ENCODE measurements at places on chromosomes 16 and 17.

GRCh38 chr16:52547004-52547833 is at the start of gene TOX3:
TSS of gene TOX3 (minus strand) at chr16:52547143. CDS start at chr16:52546723, 420 bp downstream.
- no peak for DNase-seq

DNA sequence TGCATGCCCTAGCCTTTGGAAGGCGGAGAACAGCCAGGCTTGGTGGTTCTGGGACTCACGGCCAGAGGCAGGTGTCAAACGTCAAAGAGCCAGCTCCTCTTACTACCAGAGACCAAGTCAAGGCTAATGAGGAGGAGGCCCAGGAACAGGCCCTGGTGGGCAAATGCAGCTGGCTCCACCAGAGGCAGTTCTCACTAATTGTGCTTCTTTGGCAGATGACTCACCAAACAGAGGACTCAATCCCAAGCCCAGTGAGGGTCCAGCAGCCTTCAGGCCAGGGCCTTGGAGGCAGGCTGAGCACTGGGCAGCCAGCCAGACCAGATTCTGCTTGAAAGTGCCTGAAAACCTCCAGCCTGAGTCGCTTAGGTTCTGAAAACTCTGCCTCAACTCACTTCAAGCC is 336.5 kb upstream of the CDH5 start:
- no peak for DNase-seq

- no peak for DNase-seq
Observed at GRCh38 chr17:33099252-33099651, 107.6 kb downstream of the SPACA3 start.

DNA sequence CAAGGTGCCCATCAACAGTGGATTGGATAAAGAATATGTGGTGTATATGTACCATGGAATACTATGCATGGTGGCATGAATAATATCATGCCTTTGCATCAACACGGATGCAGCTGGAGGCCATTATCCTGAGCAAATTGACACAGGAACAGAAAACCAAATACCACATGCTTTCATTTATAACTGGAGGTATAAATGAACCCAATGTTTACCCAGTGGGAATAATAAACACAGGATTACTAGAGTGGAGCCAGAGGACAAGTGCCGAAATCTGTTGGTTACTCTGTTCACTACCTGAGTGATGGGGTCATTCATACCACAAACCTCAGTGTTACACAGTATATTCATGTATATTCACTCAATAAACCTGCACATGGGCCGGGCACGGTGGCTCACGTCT is 125.2 kb downstream of the CDH11 start:
- no peak for DNase-seq

- DNase-seq, result no peak
Observed at GRCh38 chr16:47925811-47926460, 229.9 kb downstream of the ABCC12 start.

DNA sequence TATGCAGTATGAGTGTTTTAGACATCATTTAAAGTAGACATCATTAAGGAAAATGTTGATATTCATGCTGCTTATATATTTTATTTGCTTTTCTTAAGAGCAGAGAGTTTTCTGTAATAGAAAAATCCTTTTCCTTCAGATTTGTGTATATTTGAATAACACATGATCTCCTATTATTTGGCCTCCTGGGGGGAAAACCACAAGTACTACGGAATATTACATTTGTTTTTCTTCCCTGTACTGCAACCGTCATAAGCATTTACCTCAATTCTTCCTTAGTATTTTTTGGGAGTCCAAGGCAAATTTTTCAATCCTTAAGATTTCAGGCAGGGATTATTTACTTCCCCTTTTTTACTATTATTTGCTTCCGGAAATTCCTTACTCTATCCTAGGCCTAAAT is 6.0 kb downstream of the RSPRY1 start:
- no peak for DNase-seq

DNA sequence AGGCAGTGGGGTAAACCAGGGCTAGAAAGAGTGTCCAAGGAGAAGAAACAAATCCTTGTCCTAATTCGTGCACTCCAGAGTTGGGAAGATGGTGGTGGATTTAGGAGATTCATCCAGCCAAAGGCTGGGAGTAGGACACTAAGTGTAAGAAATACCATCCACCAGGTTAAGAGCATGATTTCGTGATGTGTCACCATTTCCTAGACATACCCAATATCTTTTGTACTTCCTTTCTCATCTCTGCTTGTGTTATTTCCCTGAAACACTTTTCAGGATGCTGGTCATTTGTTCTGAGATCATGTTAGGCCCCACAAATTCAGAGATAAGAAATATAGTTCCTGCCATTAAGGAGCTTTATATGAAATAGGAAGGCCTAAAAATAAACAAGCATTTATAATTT is 106.3 kb upstream of the HLF start:
- DNase-seq, result no peak

GRCh38 chr17:17641621-17642409 is 39.4 kb upstream of the RAI1 start:
- peak; percentile 67 for DNase-seq

DNA sequence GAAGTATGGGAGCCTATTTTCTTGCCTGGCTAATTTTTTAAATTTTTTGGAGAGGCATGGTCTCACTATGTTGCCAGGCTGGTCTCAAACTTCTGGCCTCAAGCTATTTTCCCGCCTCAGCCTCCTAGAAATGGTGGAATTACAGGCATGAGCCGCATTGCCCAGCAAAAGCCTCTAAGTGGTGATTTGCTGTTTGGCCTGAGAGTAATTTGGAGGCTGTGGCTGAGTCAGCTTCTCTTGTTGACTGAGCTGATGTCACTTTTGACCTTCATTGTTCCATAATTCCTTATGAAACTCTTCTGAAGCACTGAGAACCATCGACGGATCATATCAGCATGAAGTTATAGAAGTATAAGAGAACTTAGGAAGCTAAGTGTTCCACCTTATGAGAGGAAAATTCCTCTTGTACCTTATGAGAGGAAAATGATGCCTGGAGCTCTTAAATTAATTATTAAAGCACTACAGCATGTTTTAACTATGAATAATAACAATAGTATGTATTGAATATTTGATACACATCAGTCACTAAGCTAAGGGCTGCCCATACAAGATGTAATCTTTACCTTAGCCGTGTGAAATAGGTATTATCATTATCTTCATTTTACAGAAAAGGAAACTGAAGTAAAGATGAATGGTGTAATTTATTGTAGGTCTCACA is 220.8 kb upstream of the MON1B start:
- no peak for DNase-seq

DNA sequence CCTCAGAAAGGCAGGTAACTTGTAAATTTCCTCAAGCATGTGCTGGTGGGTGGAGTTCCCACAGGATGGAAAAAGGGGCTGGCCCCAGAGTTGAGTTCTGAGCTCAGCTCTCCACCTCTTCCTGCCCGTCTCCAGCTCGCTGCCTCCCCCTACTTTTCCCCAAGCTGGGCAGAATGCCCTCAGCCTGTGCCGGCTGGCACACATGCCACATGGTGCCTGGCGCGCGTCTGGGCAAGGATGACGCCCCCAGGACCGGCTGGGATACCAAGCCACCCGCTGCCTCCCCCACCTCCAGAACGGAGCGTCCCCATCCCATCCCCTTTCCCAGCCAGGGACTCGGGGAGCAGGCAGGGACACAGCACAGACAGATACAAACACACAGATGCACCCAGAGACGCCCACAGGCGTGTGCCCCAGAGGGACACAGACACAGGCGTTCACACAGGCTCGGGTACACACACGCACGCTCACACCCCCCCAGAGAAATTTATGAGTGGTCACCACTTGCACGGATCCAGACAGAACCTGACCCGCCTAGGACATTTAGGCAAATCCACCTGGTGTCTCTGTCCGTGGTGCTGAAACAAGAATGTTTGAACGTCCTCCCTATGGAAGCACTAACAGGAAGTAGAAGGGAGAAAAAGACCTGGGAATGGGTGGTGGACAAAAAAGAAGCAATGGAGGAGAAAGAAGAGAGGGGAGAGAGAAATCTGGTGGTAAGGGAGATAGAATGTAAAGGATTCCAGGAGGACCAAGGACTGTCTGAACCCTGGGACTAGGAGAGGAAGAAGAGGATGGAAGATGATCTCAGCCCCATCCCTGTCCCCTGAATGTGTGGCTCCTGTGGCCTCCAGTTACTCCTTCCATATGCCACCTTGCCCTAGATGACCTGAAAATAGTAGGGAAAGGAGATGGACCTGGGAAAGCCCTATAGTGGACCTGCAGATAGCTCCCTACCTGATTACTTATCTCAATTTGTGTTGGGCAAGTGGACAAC is 15.5 kb downstream of the NEUROD2 start:
- DNase-seq, result no peak

DNA sequence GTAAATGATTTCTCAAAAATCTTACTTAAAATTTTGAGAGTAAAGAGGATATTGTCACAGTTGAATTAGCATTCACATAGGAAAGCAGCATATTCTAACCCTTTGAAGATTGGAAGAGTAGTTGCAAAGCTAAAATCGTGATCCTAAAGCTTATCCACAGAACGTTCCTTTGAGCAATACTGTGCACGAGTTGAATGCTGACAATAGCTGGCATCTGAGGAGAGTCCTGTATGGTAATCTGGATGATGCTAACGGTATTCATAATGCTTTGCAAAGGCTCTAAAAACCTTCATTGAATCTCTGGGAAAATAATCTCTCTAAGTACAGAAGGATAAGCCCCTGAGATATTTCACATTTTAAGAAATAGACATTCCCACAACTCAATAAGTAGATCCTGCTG is 354.6 kb downstream of the CDH8 start:
- DNase-seq, result no peak

DNA sequence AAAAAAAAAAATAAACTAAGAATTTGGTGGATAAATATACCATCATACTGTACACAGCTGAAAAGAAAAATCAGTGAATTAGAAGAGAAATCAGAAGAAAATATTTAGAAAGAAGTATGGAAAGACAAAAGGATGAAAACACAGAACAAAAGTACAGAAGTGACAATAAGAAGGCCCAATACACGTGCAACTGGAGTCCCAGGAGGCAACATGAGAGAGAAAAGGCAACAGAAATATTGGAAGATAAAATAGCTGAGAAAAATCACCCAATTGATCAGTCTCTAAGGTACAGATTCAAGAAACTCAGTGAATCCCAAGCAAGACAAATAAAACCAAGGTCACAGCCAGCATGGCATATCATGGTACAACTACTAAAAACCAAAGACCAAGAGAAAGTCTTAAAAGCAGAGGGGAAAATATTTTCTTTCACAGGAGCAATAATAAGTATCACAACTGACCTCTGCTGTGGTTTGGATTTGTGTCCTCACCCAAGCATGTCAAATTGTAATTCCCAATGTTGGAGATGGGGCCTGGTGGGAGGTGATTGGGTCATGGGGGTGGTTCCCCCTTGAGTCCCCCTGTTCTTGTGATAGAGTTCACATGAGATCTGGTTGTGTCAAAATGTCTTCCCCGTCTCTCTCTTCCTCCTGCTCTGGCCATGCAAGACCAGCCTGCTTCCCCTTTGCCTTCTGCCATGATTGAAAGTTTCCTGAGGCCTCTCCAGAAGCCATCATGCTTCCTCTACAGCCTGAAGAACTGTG is 20.2 kb upstream of the ENGASE start:
- no peak for DNase-seq

- DNase-seq, result no peak
Observed at GRCh38 chr16:83989300-83989699, 21.3 kb downstream of the NECAB2 start.

- DNase-seq, result no peak
Observed at GRCh38 chr17:933312-934073, 46.1 kb downstream of the NXN start.

DNA sequence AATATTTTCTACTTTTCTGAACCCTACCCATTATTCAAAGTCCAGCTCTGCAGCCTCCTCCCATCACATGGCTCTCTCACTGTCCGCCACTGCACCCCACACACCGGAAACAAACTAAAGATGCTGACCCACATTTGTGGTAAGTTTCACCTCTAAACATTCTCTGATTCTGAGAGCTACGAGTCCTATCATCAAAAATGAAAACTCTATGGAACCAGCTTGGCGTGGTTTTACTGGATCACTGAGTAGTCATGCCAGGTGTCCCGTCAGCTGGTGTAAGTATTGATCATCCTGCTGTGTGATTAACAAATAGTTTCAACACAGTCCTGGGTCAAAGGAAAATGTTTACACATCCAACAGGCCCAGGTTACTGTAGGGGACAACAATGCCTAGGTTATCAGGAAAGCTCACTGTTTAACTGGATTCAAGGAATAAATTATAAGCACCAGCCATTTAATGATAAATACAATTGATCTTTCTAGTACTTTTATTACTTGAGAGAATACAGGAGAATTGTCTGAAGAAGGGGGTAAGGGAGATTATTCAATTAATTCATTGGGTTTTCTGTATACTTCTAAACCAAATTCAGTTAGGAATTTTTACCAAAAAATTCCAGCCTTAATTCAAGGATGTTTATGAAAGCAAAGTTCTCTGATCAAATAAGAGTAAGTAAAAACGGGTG is 33.9 kb downstream of the CYTH1 start:
- no peak for DNase-seq

- DNase-seq, result no peak
Observed at GRCh38 chr16:83797013-83797412, 10.8 kb upstream of the HSBP1 start.

- no peak for DNase-seq
Observed at GRCh38 chr16:2447920-2448583, 11.9 kb upstream of the TEDC2 start.

DNA sequence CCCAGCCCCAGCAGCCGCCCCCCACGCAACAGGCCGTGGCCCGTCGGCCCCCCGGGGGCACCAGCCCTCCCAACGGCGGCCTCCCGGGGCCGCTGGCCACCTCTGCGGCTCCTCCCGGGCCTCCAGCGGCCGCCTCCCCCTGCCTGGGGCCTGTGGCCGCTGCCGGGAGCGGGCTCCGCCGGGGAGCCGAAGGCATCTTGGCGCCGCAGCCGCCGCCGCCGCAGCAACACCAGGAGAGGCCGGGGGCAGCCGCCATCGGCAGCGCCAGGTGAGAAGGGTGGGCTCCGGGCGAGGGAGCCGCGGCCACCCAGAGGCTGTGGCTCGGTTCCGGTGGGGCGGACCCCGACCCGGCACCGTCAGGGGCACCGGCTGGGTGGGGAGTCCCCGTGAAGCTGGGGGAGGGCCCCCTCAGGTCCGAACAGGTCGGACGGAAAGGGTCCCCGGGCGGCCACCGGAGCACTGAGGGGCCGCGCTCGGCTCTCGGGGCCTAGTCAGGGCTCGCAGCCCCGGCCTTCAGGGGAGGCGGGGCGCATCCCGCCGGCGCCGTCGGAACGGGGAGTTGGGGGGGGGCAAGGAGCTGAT is 583 bp downstream of the ATXN2L start:
- DNase-seq, result no peak

DNA sequence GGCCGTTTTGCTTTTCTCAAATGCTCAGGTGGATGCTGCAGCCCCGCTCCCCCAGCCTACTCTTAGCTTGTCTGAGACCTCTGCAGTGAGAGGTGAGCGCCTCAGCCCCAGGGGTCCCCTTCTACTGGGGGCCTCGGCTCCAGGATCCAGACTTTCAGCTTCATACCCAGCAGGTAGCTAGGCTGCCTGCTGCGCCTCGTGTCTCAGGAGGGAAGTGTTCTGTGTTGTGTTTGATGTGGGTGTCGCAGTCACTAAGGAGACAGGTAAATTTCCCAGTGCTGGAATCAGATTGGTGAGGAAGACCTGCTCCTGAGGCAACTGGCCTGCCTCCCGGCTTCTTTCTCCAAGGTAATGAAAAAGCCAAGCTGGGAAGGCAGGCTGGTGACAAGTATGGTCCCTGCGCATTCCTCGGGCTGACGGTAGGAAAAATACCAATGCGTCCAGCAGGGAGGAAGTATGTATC is 604.0 kb upstream of the SALL1 start:
- no peak for DNase-seq
